Stimulated activated CD8-positive, alpha-beta memory T cell treated with anti-CD3 and anti-CD28 coated beads, Interleukin-15, amount 100 ng/mL, for 1 hour (primary cell): ENCODE measurements at places on chromosomes 7 and 10.
A peak's percentile ranks its signal among the peaks of the same experiment; 100 is the strongest.

DNA sequence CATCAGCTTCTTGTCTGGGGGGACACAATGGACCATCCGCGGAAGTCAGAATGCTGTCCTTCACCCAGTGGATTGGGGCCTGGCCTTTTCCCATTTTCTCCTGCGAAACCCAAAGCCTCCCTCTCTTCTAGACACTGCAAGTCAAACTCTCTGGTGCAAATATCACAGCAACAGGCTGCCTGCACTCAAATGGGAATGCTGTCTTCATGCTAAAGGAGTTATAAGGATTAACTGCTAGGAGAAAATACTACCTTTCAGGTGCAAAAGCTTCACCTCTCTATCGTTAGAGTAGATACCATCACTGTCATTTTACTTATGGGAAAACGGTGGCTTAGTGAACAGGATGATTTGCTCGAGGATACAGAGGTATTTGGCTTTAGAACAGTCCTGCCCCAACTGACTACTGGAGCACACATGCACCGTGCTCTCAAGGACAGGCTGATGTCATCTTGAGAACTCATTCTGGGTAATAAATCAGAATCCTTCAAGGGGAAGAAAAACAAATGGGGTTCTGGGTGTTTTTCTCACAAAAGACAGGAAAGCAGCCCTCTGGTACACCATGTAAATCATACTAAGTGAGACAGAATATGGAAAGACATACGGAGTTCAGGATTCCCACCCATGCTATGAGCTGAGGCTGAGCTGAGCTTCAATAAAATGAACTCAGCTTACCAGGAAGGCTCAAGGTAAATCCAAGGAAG lies 100.9 kb downstream of the SAMD9 start:
- DNase-seq, result no peak

DNA sequence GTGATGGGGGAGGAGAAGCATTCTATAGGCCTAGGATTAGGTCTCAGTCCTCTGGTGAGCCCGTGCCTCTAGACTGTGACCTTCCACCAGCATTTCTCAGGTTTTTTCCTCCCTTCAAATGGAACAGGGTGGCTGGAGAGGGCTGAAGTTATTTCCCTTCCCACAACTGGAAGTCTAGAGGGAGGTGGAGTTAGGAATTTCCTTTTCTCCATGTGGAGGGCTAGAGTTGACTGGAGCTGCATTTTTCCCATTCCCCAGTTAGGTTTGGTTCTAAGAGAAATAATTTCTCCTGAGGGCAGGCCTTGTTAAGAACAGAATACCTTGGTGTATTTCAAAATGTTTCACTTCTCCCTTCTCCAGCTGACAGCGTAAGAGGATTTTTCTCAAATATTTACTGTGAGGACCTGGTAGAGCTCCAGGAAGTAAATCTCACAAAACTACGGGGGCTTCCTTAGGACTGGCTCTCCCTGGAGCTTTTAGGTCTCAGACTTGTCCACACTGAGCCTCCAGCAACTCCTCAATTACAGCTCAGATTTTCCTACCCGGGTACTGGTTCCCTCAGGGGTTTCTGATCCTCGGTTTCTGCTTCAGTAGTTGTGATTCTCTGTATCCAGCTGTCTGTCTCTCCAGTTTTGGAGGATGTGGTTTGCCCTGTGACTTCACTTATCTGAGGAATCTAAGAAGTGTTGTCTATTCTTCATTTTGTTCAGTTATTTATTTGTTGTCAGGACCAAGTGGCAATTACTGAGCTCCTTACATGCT lies 6.0 kb upstream of the REEP3 start:
- DNase-seq, result no peak

GRCh38 chr7:128914566-128915151 lies 4.2 kb upstream of the KCP start:
- DNase-seq, result no peak

DNA sequence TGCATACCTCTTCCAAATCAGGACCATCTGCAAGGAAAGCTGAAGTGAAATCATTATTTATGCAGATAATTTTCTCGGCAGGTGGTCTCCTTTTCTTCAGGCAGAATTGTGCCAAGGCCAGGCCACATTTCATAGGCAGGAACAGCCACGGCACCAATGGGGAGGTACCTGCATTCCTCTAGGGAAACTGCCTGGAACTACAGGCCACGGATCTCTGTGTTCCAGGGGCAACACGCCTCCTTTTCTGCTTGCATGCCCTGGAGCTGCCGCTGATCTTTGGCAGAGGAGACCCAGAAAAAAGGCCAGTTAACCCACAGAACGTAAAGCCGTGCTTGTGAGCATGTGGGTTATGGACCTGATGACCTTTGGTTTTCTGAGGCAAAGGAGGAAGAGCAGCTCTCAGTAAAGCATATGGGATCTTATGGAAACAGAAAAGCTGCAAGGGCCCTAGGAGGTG lies 111.2 kb upstream of the KIAA1217 start:
- no peak for DNase-seq

GRCh38 chr7:26948617-26949118 lies 84.3 kb upstream of the SKAP2 start:
- no peak for DNase-seq

GRCh38 chr7:84231157-84231556 lies 36.6 kb upstream of the SEMA3A start:
- DNase-seq, result no peak

DNA sequence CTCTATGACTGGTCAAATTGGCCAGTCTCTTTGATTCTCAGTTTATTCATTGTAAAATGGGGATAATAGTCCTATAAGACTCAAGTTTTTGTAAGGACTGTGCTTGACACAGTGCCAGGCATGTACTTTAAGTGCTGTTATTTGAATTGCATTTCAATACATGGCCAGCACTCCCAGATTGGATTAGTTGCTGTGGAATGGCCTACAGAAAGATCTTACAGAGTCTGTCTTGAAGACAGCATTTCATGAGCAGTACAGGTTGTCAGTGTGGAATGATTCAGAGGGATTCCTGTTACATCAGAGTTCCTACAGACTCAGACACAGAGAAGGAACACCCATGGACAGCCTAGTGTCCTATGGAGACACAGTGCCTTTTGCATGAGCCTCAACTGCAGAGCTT lies 238.1 kb upstream of the BMPER start:
- no peak for DNase-seq

- DNase-seq, result no peak
These were observed 15.9 kb downstream of the TOMM7 start for GRCh38 chr7:22806752-22807151.

DNA sequence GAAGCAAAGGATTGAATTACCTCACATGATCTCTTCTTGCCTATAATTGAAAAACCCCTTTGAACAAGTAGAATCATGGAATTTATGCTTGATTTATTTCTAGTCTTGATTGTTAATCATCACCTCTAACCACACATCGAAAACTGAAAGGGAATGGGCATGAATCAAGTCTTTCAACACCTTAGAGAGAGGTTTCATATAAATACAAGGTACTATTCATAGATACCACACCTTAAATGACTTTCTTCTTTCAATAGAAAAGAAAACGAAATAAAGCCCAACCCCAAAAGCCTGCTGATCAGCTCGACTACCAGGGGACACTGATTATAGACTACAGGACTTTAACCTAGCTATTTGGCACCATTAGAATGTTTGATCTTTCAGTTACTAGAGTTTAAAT lies 128.6 kb upstream of the PTPRZ1 start:
- no peak for DNase-seq

GRCh38 chr10:35059481-35059880 lies 30.7 kb downstream of the CUL2 start:
- DNase-seq, result no peak

- no peak for DNase-seq
These were observed 183.2 kb upstream of the NEBL start for GRCh38 chr10:21080261-21080660.

GRCh38 chr10:61857746-61858145 lies 43.8 kb upstream of the ARID5B start:
- no peak for DNase-seq

DNA sequence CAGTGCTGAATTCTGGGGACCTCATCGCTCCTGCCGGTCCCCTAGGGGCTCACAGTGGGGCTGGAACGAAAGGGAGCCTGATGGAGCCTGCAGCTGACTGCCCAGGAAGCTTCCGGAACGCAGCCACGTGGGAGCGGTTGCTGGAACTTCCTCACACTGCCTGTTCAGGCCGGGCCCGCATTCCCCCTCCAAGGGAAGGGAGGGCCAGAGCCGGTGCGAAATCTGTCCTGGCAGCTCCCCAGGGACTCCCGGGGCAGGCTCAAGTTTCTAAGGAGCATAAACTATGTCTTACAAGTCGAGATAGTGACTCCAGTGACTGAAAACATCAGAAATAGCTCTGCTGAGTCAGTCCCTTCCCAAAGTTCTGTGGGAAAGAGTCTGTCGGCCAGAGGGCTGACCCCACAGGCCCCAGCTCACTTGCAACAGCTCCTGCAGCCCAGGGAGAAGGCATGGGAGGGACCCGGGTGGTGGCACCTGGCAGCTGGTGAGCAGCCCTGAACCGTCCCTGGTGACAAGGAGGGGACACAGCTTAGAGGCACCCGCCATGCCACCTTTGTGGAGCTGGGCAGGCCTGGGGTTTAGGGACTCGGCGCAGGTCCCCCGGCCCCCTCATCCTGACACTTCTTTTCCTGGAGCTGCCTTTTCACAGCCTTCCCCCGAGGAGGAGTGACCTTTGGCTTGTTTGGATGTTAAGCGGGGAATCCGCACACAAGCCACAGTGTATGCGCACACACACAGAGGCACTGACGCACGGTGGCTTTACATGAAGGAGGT lies 47.6 kb downstream of the PDGFA start:
- no peak for DNase-seq

- no peak for DNase-seq
These were observed 147.1 kb upstream of the MGMT start for GRCh38 chr10:129319934-129320333.

GRCh38 chr10:122098924-122099323 lies 110.0 kb downstream of the TACC2 start:
- DNase-seq, result no peak

DNA sequence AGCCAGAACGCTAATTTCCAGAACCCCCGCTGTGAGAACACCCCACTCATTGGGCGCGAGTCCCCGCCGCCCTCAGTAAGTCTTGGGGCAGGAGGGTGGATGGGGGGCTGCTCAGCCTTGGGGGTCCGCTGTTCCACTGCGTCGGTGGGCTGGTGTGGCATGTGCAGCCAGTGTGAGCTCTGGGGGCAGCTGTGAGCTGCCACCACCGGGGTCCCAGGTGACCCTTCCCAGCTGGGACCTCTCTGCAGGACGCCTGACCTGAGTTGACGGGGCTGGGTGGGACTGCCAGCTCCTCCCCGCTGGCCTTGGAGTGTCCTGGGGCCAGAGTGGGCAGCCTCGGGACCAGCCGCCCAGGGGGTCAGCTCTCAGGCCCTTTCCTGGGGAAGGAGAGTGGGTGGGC lies 27.2 kb downstream of the TTYH3 start:
- DNase-seq, result no peak

DNA sequence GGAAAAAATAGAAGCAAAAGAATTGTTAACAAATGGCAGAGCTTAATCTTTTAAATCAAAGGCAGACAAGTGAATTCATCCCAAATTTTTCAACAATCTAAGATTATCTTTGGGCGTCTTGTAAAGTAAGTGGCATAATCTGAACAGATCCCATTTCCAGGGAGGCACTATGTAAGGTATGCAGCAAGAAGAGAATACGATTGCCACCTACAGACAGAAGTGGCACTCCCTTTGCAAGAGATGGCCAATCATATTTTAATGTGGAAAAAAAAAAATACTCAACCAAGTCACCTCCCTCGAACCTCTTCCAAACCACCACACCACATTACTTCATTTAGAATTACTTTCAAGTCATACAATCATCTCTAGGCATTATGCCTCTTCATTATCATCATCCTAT lies 4.0 kb downstream of the GFRA1 start:
- no peak for DNase-seq

DNA sequence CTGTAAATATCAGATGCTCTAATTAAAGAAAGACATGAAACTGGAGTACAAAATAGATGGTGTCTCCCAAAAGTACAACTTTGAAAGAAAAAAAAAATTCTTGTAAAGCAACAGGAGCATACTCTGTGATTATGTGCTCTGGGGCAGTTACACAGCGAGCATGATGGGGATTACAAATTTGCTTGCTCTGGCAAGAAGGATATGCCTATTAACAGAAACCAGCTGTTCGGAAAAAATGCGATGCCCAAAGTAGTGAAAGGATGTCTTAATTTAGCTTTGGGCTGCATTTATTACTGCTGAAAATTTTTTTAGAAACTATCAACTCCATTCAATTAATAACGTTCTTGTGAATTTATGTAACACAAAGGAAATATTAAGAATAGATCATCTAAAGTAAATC lies 256.9 kb upstream of the TPK1 start:
- no peak for DNase-seq

DNA sequence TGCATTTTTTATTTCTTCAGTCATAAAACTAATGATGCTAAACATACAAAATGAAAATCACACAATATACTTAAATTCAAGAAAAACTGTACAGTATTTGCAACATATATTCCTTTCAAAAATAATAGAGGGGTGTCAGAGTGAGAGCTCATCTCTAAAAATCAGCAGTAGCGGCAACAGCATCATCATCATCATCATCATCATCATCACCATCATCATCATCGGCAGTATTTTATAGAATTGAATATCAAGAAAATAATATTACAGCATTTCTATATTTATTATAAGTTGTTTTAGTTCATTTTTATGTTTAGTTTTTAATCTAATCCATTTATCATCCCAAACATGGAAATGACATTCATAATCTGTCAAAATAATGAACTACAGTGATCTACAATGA lies 67.4 kb upstream of the PPP1R3A start:
- no peak for DNase-seq

GRCh38 chr7:141701489-141702046 lies 398 bp downstream of the DENND11 start:
- peak; percentile 43 for DNase-seq

GRCh38 chr7:116145245-116145852 lies 65.0 kb upstream of the TES start:
- DNase-seq, result no peak

DNA sequence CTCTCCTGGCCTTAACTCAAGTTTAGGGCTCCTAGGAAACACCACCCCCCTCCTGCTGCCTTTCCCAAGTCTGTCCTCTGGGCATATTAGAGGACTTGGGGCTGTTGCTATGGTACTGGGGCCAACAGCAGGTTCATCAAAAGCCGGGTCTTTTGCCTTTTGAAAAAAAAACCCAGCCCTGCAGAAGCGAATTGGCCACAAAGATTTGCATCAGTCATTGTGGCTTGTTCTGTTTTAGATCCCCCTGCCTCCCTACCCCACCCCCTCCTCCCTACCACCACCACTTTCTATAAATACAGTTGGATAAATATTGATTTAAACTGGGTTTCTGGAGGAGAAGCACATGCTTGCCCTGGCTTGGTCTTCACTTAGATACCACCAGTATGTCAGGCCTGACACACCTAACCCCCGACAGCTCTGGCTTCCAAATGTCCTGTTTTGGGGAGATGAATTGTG lies 7.0 kb downstream of the MXI1 start:
- DNase-seq, result no peak

DNA sequence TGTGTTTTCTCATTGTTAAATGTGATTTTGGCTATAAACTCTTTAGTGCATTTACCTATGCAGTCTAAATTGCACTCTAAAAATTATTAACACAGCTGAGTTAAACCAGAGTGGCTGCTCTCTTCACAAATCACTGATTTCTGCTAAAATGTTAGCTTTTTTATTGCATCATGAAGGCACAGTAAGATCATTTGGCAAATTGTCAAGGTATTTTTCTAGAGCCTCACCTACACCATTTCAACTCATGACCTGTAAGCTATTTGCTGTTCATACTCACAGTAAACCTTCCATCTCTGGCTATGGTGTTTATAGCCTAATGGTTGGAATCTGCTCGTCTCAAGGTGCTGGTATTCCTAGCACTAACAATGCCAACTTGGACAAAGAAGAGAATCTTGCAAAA lies 25.7 kb downstream of the NDUFB2 start:
- no peak for DNase-seq
